ENCODE measurements at places on chromosomes 13 and 19. TPM values are rescaled to one million over a fixed set of nuclear protein-coding genes. Genes with fewer than 3 reads are reported as not detected.

Gene PLIN4
- 4.0 TPM for total RNA-seq

Gene HCN2
- 0.50 TPM for total RNA-seq

Gene CEACAM3
- 0.87 TPM for total RNA-seq

DNA sequence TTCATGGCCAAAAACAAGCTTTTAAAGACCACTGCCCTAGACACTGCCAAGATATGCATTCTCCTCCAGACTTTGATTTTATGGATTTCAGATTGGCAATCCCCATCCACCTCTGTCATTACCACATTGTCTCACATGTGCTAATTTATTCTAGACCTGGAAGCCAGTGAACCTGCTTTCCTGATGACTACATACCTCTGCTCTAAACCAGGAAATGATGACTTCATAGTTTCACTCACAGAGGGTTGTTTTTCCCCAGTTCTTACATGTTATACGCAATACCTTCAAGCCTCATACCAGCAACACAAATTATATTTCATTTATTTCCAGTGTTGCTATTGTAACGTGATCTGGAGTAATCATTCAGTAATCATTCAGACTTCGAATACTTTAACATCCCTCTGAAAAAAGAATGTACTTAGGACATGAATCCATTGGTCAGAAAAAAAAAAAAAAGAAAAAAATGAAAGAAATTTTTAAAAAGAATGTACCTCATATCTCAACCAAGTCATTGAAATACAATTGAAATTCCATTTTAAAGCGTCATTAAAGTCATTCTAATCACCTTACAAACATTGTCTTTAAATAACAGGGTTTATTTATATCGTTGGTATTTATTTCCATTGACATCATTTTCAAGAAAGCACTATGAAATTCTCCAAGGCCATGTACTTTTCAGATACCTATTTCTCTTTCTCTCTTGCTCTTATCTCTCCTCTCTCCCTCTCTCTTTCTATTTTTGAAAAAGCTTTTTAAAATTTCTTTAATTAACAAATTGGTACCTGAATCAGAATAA lies 33.4 kb upstream of the KLF5 start:
- H3K4me1 ChIP-seq, result no peaks in the 10 kb centered on the region
- H3K36me3 ChIP-seq, result no peaks in the 10 kb centered on the region
- no peaks in the 10 kb centered on the region for H3K27me3 ChIP-seq
- DNase-seq, result peak; percentile 1
- H3K4me3 ChIP-seq, result no peak overlapping the region

DNA sequence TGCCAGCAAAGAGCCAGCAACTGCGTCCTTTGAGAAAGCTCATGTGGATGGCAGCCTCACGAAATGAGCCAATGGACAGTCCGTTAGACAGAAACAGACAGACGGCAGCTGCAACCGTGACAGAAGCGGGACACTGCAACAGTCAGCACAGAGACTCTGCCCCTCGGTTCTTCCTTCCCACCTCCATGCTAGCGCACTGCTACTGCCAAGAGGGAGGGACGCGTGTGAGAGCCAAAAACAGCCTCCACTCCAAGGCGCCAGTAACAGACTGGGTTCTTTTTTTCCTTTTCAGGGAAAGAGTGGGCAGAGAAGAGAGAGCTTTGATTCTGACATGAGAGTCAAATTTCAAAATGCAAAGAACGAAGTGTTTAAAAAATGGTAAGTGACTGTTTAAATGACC lies 77.5 kb downstream of the SERP2 start:
- DNase-seq, result peak; percentile 58
- H3K4me3 ChIP-seq, result no peak overlapping the region
- H3K36me3 ChIP-seq, result no peaks in the 10 kb centered on the region
- H3K27me3 ChIP-seq, result no peaks in the 10 kb centered on the region
- peak overlapping the region; percentile 2 for H3K27ac ChIP-seq

- H3K36me3 ChIP-seq, result no peaks in the 10 kb centered on the region
- no peak overlapping the region for H3K27ac ChIP-seq
- no peak overlapping the region for H3K4me3 ChIP-seq
Observed at GRCh38 chr13:43307921-43308433, 284.6 kb downstream of the DNAJC15 start.

DNA sequence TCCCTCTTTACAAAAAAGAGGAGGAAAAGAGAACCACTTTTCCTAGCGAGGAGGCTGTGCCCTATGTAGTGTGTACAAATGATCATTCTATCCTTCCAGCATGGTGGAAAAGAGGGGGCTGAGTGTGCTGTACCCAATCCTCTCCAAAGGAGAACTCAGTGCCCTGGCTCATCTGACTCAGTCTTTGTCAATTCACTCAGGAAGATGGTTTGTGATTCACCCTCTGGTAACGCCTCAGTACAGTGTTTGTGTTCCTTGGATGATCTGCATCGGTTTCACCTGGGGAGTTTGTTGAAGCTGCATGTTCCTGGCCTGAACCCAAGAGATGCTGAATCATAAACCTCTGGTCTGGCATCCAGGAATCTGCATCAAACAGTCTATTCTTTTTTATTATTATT lies 18.3 kb upstream of the ENOX1 start:
- H3K4me1 ChIP-seq, result no peaks in the 10 kb centered on the region
- H3K27ac ChIP-seq, result no peak overlapping the region
- H3K27me3 ChIP-seq, result no peaks in the 10 kb centered on the region
- DNase-seq, result no peak
- H3K4me3 ChIP-seq, result no peak overlapping the region
- H3K36me3 ChIP-seq, result no peaks in the 10 kb centered on the region

Measured in left lung (tissue), 14 donors.